ENCODE measurements at places on chromosomes 3 and 15.

GRCh38 chr3:167913219-167913835 lies 177.8 kb downstream of the SERPINI1 start:
- no peak for DNase-seq

GRCh38 chr3:103511891-103512290 lies 1077.1 kb downstream of the ZPLD1 start:
- DNase-seq: no peak

DNA sequence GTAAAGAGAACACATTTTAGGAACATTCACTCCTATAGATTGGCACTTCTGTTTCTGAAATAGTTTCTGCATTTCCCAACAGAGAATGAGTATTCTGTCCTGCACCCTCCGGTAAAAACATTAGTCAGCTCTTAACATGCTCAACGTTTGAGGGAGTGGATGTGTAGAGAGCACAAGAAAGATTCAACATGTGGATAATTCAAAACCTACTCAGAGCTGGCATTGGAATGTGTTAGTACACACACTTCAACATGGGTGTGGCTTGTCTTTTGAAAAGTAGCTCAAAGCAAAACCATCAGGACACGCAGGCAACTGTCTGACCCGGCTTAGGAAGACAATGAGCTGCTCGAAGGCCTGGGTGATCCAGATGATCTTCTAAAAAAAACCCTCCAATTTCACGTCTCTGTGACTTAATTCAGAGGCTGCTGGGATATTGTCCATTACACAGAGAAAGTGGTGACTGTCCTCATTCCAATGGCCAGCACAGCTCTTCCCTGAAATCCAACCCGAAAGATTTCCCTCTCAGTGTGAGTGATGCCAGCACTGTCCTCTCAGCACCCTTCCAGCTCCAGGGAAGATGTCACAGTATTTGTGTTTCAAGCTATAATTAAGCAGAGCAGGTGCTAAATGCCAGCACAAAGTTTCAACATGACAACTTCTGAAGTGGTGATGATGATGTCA lies 18.1 kb downstream of the FBN1 start:
- no peak for DNase-seq

DNA sequence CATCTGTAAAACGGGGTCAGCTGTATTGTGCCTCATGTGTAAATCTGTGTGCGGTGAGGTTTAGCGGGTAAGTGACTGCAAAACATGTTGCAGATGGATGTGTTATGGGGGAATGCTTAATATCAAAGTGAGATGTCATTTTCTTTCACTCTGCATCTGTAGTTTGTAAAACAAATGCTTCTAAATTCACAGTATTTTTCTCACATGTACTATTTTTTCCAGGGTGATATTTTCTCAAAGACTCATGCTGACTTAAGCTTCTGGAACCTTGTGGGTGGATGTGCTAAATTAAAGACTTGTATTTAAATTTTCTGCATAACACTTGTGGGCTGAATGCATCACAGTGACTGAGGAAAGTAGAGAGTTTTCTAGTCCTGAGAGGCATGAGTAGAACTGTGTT lies 115.2 kb upstream of the TP63 start:
- DNase-seq: no peak

GRCh38 chr3:8648909-8649741 lies 4.5 kb upstream of the SSUH2 start:
- DNase-seq: no peak

DNA sequence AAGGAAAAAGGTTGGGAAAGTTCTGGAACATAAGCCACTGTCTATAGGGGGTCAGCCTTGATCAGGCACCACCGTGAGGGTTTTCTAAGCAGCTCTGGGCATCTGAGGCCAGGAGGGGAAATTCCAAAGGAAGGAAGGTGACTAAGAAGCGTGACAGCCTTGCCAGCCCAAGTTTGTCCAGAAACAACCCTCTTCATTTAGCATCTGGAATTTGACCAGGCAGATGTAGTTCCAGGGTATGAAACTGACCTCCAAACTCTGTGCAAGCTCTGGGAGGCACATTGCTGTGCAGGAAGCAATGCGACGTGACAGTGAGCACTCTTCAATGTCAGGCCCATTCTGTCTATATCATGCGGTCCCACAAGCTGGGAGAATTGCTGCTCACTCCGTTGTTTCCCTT lies 85.4 kb upstream of the TPM1 start:
- DNase-seq: no peak

GRCh38 chr15:39327005-39327730 lies 253.7 kb upstream of the THBS1 start:
- DNase-seq: no peak

DNA sequence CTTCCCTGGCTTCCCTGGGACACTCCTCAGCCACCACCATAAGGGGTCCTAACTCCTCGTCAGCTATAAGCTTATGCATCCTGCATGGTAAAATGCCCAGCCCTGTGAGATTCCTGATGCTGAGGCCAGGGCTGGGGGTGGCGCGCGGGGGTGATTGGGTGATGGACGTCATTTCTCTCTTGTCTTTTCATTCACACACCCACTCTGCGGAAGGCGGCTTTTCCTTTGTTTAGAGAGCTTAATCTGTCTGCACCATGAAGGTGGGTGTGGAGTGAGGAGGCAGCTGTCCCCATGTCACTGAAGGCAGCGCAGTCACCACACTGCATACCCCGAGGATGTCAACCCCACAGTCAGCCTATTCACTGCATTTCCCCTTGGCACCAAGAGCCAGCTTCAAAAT lies 110.0 kb upstream of the NSMCE3 start:
- no peak for DNase-seq

All from stimulated activated CD4-positive, alpha-beta T cell treated with anti-CD3 and anti-CD28 coated beads, Interleukin-12 subunit alpha, Interleukin-12 subunit beta, amount 100 ng/mL, for 48 hours (primary cell).